Kidney epithelial cell (primary cell): ENCODE measurements at places on chromosomes 12 and 14. TPM values are rescaled to one million over a fixed set of nuclear protein-coding genes. Genes with fewer than 3 reads are reported as not detected.
A peak's percentile ranks its signal among the peaks of the same experiment; 100 is the strongest.

FAM234B gene
- 4.8 and 5.0 TPM in 2 replicates for total RNA-seq

SLC2A3 gene
- total RNA-seq = 19.0 and 21.7 TPM in 2 replicates

B3GNT4 gene
- total RNA-seq = 0.14 and 0.75 TPM in 2 replicates

MYF5 gene
- not detected in 2 replicates for total RNA-seq

ADAM20 gene
- total RNA-seq = 0.14 and 0.17 TPM in 2 replicates

INHBE gene
- total RNA-seq = 4.4 and 8.7 TPM in 2 replicates

MMP17 gene
- total RNA-seq = 1.7 and 7.3 TPM in 2 replicates

TBX5 gene
- total RNA-seq = not detected in 2 replicates

GLT8D2 gene
- 1.1 and 1.8 TPM in 2 replicates for total RNA-seq

GRCh38 chr12:65907513-65907912, 83.2 kb downstream of the HMGA2 start:
- no peak for DNase-seq

DNA sequence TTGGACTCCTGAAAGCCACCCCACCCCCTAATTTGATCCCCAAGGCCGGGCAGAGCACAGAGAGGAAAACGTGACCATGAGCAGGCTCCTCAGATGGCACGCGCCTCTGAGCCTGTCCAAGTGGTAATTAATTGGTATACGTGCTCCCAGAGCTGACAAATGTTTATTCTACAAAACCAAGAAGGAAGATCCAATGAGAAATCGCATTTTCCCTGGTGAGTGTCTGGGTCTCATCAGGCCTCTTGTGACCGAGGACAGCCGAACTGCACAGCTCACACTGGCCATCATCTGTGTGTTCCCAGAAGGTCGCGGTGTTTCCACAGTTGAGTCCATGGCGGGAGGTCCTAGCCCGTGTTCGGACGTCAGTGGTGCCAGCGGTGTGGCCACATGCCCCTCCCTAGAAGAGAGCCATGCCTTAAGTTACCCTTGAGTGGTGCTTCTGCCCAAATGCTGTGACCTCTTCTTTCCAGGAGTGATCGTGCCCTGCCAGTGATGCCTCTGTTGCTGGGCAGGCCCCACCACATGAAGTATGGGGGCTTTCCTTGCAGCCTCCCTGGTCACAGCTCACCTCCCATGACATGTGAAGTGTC, 317.5 kb upstream of the RTL1 start:
- DNase-seq = no peak

DNA sequence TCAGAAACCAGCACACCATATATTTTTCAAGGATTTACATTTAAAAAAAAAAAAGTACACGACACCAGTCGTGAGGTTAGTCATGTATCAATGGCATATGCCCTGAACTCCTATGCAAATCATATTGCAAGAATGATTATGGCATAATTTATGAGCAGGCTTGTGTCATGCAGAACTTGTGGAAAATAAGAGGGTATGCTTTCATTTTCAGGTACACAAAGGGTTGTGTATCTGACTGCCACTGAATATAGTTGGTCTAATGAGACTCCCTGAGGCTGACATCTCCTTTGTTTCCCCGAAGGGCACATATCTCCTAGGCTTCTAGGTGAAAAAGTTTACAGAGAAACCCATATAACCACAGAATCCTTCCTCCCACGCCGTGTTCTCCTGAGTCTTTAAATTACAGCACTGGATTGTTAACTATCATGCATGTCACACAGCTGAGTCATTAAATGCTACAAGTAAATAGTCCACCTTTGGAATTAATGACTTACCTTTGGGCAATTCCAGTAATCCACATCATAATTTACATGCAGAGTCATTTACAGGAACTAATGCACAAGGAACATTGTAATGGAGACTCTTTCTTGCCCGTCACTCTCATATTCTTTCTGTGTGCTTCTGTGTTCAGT, 356.7 kb upstream of the DIO2 start:
- peak; percentile 89 for DNase-seq

DNA sequence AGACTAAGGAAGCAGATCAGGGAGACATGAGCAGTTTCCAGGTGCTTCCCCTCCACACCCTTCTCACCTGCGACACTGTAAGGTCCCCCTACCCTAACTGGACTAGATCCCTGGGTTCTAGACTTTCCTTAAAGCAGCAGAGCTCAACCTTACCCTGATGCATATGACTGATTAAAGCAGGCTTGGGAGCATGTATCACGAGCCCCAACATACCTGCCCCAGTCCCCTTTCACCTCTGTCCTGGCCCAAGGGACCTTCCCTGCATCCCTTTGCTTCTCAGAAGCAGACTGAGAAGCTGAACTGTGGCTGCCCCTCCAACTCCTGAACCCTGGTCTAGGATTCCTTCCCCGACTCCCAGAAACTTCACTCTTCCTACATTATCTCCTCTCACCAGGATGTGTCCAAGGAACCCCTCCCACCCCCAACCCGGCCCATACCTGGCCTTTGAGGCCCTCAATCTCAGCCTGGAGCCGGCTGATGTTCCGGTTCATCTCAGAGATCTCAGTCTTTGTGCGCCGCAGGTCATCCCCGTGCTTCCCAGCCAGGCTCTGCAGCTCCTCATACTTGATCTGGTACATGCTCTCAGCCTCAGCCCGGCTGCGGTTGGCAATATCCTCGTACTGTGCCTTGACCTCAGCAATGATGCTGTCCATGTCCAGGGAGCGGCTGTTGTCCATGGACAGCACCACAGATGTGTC, 5.4 kb downstream of the KRT8 start:
- DNase-seq = no peak

DNA sequence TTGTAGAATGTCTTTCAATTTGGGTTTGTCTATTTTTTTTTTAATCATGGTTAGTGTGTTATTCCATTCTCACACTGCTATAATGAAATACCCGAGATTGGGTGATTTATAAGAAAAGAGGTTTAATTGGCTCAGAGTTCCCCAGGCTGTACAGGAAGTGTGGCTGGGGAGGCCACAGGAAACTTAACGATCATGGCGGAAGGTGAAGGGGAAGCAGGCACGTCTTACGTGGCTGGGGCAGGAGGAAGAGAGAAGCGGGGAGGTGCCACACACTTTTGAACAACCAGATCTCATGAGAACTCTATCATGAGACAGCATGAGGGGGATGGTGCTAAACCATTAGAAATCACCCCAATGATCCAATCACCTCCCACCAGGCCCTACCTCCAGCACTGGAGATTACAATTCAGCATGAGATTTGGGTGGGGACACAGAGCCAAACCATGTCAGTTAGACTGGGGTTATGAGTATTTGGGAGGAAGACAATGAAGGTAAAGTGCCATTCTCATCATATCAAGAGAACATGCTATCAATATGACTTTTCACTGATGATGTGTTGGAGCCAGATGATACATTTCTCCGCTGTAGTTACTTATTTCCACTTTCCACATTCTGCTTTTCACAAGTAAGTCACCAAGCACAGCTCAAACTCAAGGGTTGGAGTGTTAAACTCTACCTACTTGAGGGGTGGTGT, 45.8 kb downstream of the AP5M1 start:
- DNase-seq = no peak

DNA sequence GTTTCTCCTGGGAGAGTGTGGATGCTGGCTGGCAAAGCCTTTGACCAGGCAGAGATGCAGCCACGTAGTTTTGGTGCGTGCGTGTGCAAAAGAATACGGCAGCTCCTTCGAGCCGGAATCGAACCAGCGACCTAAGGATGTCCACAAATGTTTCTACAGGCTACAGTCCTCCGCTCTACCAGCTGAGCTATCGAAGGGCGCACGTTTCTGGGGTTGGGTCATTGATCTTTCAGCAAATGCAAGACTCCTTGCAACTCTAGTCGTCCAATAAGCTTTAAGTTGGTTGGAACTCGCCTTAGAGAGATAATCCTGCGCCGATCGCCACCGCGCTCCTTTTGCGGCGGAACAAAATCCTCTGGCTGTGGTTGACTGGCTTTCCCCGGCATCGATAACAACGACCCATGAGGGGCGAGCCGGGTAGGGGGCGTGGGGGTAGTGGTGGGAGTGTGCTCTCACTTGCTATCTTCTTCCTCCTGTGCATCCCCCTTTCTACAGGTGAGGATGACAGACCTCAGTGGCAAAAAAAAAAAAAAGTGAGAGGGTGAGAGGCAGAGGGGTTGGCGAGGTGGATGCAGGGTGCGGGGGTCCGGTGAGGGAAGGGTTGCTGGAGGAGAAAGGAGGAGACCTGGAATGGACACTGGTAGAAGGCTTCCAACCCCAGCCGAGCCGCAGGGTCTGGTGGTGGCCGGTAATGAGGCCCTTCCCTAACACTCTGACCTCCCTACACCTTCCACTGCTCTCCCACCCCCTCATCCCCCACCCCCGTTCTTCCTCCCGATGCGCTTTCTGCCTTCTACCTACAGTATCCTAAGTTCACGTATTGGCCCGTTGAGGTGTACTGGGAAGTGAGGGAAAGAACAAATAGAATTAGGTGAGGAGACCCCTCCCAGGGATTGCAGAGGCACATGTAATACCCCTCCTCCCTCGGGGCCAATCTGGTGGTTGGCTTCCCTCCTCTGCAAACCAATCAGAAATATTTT, 11.8 kb upstream of the OR6S1 start:
- DNase-seq = no peak

DNA sequence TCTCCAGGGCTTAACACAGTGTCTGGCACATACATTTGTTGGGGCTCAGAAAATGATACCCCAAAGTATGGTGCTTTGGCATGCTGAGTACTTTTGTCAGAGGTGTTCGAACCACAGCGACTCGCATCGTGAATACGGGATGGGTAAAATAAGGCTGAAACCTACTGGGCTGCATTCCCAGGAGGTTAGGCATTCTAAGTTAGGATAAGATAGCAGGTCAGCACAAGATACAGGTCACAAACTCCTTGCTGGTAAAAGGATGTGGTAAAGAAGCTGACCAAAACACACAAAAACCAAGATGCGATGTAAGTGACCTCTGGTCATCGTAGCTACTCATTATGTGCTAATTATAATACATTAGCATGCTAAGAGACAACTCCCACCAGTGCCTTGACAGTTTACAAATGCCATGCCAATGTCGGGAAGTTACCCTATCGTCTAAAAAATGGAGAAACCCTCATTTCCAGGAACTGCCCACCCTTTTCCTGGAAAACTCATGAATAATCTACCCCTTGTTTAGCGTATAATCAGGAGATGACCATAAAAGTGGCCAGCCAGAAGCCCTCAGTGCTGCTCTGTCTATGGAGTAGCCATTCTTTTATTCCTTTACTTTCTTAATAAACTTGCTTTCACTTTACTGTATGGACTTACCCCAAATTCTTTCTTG, 3.3 kb upstream of the AEBP2 start:
- DNase-seq = no peak

DNA sequence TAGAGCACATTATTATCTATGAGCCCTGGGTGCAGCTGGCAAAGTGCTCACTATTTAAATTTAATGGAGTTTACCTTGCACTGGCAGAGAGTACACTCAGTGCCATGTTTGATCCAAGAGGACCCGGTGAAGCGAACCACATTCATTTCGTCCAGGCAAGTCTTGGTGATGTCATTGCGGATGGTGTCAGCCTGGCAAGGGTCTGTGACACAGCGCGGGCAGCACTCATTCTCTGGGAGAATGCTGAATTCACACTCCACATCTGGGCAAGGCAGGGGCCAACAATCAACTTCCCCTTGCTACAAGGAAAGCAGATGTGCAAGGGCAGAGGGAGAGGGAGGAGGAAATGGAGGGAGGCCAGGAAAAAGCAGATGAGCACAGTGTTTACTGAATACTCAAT, 356.2 kb downstream of the NELL2 start:
- DNase-seq = no peak

DNA sequence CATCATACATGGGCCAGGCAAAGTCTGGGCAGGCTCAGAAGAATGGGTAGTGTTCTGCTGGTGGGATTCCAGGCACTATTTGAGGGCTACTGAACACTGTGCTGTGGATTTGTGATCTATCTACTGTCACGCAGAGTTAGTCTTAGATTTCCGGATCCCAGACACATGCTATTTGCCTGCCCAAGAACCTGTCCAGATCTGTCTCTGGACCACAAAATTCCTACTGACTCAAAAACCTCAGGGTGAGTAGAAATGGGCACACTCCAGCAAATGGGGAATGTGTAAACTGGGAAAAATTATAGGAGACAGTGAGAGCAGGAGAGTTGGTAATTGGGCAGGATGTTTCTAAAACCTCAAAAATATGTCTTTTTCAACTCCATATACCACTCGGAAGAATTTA, 129.9 kb downstream of the GALC start:
- DNase-seq = no peak

DNA sequence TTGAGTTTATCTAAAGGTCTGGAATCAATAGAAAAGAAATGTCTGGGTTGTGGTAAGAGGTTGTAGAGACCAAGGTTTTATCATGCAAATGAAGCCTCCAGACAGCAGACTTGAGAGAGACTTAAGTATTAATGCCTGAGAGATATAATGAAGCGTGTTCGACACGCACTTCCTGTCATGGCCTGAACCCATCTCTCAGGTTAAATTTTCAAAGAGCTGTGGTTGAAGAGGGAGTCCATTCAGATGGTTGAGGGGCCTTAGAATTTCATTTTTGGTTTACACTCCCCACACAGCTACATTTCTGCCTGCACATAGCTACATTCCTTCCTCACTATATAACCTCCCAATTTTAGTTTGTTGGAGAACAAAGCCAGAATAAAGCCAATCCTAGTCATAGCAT, 10.1 kb upstream of the CLEC12A start:
- no peak for DNase-seq

- no peak for DNase-seq
These were observed 766.7 kb upstream of the TBX3 start for GRCh38 chr12:115450710-115451109.

DNA sequence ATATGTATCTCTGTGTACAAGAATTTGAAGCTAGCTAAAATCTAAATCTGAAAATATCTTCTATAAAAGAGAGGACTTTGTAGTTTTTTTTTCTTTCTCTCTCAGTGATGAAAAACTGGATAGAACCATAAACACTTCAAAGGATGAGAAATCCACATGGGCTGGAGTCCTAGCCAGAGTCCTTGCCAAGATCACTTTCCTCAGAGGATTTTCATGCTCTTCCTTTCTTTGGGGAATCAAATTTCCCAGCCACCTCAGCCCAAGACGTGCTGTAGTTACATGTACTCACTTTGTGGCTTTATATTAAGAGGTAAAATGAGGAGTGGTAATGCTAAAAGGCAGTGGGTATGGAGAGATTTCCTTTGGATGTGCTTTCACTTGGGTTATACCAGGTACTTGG, 110.3 kb downstream of the SLC38A1 start:
- DNase-seq = no peak

- no peak for DNase-seq
These were observed 2.2 kb upstream of the LRP1 start for GRCh38 chr12:57126061-57126460.

DNA sequence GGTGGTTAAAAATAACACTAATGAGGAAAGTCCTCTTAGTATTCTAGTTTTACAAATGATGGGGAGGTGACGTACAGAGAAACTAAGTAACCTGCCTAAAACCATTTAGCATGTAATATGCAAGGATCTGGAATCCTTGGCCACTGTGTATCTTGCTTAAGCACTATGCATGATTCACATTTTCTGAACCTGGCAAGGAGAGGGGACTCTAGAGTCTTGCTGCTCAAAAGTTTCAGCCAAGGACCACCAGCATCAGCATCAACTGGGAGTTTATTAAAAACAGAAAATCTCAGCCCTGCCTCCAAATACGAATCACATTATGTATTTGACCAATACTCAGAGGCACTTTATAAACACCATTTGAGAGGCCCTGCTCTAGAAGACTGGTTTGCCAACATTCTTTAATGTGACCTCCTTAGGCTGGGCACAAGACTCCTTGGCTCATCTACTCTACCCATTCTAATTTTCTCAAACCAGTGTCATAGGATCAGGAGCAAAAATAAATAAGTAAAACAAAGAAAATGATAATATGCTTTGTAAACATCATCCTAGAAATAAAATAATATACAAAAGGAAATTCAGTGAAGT, 52.9 kb downstream of the ABCC9 start:
- no peak for DNase-seq

- no peak for DNase-seq
These were observed 472 bp downstream of the MBD6 start for GRCh38 chr12:57522887-57523705.

GRCh38 chr12:90965204-90965603, 10.2 kb upstream of the CCER1 start:
- DNase-seq = no peak
